ENCODE measurements at places on chromosomes 2 and 18.

- no peak for DNase-seq
Observed at GRCh38 chr2:133086176-133086575, 416.2 kb upstream of the LYPD1 start.

- DNase-seq = no peak
Observed at GRCh38 chr2:238094438-238095022, 5.6 kb upstream of the ESPNL start.

GRCh38 chr18:22551536-22552151 is 133.9 kb upstream of the CTAGE1 start:
- DNase-seq = no peak

- DNase-seq = no peak
Observed at GRCh38 chr18:74708169-74708568, 110.5 kb downstream of the ZNF407 start.

GRCh38 chr2:215530191-215530968 is 94.5 kb upstream of the FN1 start:
- DNase-seq = no peak

DNA sequence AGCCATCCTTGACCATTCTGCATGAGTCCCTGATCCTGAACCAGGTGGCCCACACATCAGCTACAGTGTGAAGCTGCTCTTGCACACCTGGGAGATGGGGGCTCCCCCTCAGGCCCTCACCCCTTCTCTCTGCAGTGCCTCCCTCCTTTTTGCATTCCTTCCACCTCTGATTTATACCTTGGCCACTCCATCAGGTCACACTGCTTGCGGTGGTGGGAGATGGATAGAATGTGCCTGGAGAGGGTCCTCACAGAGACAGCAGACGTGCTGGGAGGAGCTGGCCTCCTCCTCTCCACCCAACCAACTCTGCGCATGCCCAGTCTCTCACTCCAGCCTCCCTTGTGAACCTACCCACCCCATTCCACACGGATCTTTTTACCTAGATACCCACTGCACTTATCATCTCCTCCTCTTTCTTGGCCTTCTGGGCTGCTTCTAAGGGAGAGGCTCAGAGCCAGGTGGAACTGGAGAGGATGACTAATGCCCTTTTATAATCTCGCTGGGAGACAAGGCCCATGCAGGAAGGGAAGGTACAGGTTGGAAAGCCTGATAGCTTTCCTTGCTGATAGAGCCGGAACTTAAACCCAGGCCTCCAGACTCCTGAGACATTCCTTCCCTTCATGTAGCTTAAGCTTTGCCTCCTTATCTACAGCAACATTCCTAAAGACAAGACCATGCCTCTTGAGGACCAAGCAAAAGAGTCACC is 205.1 kb downstream of the ZBTB7C start:
- DNase-seq = no peak

DNA sequence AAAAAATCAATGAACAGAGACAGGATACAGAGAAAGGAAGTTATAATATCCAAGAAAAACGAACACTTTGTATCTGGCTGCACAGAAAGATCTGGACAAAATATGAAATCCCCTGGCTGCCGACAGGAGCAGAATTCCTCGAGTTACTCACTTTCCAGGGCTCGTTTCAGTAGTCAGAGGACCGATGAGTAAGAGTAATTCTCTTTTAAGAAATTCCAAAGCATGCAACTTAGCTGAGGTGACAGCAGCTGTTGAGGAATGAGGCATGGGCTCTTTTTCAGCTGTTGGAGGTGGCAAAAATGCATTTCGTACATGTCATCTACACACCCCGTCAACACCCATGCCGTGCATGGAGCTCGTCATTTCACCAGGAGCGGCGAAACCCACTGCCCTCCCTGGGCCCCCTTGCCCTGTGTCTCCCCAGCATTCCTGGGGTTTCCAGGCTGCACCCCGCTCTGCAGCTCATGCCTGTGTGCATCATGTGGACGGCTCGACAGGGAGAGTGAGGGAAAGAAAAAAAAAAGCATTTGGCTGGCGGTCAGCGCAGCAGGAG is 210.8 kb upstream of the SMIM21 start:
- no peak for DNase-seq

GRCh38 chr2:11129598-11130449 is 25.4 kb upstream of the SLC66A3 start:
- peak; percentile 51 for DNase-seq

- no peak for DNase-seq
Observed at GRCh38 chr2:167380094-167380493, 491.8 kb downstream of the XIRP2 start.

DNA sequence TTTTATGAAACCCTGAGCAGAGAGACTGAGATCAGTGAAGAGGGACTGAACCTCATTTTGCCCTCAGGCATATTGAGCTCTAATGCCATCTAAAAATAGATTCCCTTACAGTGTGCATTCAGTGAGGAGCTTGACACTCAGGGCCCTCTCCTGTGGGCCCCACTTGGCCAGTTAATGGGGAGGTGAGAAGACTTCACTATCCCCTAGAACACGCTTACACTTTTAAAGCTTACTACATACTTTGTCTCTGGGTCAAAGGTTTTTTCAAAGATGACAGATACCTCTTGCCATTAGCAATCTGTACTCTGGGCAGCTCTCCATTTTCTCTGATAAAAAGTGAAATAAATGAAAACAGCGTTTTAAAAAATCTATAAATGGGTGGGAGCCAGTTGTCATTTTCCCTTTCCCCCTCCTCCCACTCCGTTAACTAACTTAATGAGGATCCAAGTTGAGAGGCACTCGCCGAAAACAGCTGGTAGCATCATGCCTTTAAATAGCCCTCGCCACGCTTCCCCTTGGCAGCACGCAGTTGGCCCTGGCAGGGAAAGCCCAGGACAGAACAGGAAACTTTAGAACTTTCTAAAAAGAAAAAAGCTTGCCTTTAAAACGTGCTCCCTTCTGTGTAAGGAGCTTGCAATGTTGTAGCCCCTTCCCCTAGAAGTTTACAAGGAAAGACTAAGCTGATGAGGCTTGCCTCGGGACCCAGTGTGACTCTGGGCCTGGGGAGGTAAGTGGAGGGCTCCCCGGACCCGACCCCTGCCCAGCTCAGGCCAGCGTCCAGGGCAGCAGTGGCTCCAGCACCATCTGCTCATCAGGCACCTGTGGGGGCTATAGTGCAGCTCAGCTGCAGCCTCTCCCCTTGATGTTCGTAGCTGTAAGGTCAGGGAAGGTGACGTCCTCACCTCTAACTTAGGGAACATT is 58.8 kb upstream of the FOSL2 start:
- DNase-seq = no peak

- no peak for DNase-seq
Observed at GRCh38 chr2:7077660-7078267, 160.6 kb downstream of the RNF144A start.

GRCh38 chr2:136233298-136233697 is 115.3 kb upstream of the CXCR4 start:
- no peak for DNase-seq

DNA sequence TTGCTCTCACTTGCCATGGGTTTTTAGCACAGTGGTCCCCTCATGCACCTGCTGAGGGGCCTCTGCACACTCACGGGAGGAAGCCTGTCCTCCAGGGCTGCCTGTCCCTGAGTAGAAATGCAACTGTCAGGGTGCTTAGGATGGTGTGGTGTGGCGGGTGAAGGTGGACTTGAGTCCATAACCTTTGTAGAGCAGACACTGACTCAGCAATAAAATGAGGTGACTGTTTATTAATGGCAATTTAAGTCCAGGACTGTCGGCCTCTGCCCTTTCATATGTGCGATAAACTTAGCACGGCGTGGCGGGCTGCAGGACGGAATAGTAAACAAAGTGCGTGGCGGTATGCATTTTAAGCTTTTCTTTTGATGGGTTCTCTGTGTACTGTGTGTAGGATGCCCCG is 188.2 kb downstream of the LDLRAD4 start:
- DNase-seq = no peak

- DNase-seq = no peak
Observed at GRCh38 chr2:160792837-160793236, 299.2 kb upstream of the RBMS1 start.

DNA sequence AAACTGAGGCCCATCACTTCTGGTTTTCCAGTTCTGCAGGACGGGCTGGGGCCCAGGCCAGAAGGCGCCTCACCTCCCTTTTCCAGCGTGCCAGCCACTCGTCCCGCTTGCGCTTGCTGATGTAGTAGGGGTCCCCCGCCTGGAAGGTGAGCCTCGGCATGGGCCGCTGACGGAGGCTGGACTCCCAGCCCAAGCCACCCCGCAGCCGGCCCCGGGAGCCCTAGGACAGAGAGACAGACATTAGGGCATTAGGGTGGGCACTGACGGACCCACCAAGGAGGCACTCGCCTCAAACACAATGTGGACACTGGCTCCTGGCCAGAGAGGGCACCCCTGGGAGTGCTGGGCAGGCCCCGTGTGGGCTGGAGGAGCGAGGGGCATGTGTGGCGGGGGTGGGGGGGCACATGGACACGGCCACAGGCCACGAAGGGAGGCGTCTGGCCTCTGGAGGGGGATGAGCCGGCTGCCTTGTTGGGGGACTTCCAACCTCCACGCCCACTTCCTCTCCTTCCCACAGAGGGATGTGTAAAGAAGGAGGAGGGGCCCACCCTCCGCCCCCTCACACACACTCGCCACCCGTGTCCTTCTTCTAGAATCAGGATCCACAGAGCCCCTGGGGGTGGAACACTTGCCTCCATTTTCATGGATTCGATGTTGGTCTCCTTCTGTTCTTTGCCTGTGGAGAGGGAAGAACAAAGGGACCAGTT is 66.7 kb downstream of the DNMT3A start:
- no peak for DNase-seq

GRCh38 chr2:235468978-235469655 is 24.7 kb upstream of the AGAP1 start:
- DNase-seq = no peak

- DNase-seq = no peak
Observed at GRCh38 chr2:95024960-95025405, 525 bp upstream of the MAL start.

GRCh38 chr2:162333968-162334367 is 10.0 kb upstream of the GCA start:
- DNase-seq = no peak

- DNase-seq = no peak
Observed at GRCh38 chr2:69652206-69652605, 8.7 kb upstream of the AAK1 start.

- DNase-seq = no peak
Observed at GRCh38 chr2:13654416-13654815, 937.7 kb downstream of the TRIB2 start.

GRCh38 chr2:120568975-120569268 is 166.7 kb upstream of the GLI2 start:
- DNase-seq = no peak

DNA sequence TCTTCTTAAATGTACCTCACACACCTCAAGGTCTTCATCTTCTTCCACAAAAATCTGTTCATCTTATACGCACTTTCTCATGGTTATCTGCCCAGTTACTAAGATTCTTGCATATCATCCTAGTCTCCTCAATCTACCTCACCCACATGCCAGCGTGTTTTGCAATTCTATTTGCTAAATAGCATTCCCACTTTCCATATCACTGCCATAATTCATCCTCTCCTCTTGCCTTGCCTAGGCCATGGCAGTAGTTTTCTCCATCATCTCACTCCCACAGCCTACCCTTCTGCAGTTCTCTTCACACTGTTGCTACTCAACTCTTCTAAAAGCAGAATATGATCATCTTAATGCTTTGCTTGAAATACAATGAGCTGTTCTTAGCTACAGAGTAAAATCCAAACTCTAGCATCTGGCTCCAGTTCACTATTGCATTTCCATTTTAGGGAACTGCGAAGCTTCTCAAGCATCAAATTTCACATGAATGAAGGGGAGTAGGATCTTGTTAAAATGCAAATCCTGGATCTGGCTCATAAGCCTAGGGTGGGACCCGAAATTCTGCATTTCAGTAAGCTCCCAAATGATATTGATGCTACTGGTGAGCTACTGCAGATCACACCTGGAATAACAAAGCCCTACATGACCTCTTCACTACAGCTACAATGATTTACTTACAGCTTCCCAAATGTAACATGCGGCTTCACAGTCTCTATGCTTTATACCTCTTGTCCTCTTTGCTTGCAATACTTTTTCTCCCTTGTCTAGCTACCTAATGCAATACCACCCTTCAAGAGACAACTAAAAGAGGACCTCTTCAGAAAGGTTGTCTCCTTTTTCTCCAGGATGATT is 293.9 kb downstream of the SATB2 start:
- DNase-seq = no peak

DNA sequence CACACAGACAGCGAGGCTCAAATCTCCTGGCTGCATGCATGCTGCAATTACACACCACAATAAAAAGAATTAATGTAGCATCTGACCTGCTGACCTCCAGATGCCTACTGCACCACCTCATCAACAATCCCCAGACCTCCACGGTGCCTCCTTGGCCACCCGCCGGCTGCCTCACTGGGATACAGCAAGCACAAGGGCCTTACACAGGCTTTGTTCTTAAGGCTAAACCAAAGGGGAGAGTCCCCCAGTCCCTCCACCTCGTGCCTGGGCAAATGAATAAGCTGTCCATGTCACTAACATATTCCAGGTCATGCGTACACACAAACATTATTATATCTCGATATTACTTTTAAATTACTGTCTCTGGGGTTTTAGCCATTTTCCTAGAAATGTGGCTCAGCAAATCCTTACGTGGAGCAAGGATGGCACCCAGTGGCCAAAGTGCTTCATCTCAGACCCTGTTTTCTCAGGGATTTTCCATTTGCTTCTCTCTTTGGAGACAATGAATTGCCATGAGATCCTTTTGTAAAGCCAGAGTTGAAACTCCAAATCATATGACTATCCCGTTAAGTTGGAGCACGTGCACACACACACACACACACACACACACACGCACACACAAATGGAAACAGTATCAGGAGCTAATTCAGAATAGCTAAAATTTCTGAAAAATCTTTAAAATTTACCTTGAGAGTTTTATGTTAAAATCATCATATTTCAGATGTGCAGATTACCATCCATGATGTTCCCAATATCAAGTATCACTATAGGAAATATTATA is 313.8 kb downstream of the PDE11A start:
- DNase-seq = no peak

DNA sequence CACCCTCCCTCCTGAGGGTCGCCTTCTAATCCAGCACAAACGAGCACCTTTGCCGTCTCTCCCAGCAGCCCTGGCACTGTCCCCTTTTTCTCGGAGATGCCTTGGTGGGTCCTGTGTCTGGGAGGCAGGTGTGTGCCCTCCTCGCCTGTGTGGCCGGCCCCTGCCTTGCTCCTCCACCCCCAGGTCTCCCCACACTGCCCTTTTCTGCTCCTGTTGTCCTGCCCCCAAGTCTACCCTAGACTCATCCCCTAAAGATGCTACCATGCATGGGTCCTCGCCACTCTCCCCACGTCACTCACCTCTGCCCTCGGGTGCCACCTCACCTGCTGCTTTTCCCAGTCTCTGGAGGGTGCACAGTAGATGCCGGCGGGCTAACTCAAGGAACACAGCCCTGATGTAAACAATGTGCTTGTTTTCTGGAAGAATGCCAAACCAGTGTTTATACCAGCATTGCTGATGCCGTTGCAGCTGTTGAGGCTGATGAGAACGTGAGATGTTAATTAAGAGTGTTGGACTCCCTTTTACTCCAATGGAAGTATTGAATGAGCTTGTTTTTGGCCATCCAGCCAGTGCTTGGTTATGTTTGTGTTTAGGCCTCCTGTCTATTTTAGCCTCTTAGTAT is 223.1 kb downstream of the AGAP1 start:
- DNase-seq = no peak
